ENCODE measurements at places on chromosomes 5 and 9.

GRCh38 chr5:30832519-30832918 is 361.0 kb upstream of the CDH6 start:
- DNase-seq = no peak

GRCh38 chr9:22514871-22515270 is 68.2 kb downstream of the DMRTA1 start:
- no peak for DNase-seq

DNA sequence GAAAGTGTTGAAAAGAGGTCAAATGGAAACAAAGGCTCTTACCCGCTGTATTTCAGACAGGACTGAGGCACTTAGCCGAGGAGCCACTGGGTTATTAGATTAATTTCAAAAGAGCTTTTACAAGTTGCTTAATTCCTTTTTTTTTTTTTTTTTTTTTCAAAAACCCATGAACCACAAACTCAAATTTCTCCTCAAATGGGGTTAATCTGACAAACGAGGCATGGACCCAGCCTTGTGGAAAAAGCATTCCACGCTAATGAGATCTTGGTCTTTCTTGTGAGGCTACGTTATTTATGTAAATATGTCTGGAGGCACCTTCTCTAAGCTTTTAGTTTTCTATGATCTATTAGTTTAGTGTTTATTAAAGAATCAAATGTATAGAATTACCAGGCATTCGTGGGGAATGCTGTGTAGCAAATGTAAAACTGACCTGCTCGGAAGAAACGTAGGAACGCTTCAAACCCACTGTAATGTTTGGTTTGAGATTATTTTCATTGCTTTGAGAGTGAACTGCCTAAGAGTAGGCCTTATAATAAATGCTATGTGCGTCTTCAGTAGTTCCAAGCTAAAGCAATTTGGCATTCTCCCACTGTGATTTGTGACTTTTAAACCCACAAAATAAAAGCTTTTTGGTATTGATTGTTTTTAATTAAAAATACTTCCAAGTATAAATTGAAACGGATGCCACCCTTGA is 134.7 kb downstream of the CDH6 start:
- DNase-seq = no peak

- DNase-seq = no peak
Measured at GRCh38 chr9:94840738-94841137, 114.2 kb downstream of the AOPEP start.

- DNase-seq = no peak
Measured at GRCh38 chr9:93053781-93054331, 4.6 kb upstream of the SUSD3 start.

- DNase-seq = no peak
Measured at GRCh38 chr9:135887585-135888050, 19.7 kb downstream of the CAMSAP1 start.

GRCh38 chr9:98175028-98175569 is 17.3 kb downstream of the CORO2A start:
- DNase-seq = no peak

GRCh38 chr9:87223392-87224246 is 274.0 kb upstream of the DAPK1 start:
- peak; percentile 65 for DNase-seq
